Stimulated activated CD4-positive, alpha-beta T cell treated with anti-CD3 and anti-CD28 coated beads, Interleukin-15, amount 100 ng/mL, for 1 hour (primary cell): ENCODE measurements at places on chromosomes 6 and 20.

- no peak for DNase-seq
These were observed 115.1 kb downstream of the ZMYND8 start for GRCh38 chr20:47241345-47241781.

GRCh38 chr6:28424163-28424562, 19.1 kb downstream of the ZSCAN23 start:
- no peak for DNase-seq

- no peak for DNase-seq
These were observed 111.0 kb downstream of the TBXT start for GRCh38 chr6:166056637-166057036.

GRCh38 chr6:139540276-139540675, 165.8 kb upstream of the CITED2 start:
- peak; percentile 19 for DNase-seq

GRCh38 chr6:87754828-87755227, 52.8 kb upstream of the AKIRIN2 start:
- DNase-seq = no peak

GRCh38 chr20:42361402-42361970, 743.3 kb upstream of the CHD6 start:
- DNase-seq = no peak

- no peak for DNase-seq
These were observed 6.4 kb upstream of the PNPLA1 start for GRCh38 chr6:36263390-36264000.

- DNase-seq = no peak
These were observed 33.9 kb upstream of the STXBP5 start for GRCh38 chr6:147170269-147170668.

DNA sequence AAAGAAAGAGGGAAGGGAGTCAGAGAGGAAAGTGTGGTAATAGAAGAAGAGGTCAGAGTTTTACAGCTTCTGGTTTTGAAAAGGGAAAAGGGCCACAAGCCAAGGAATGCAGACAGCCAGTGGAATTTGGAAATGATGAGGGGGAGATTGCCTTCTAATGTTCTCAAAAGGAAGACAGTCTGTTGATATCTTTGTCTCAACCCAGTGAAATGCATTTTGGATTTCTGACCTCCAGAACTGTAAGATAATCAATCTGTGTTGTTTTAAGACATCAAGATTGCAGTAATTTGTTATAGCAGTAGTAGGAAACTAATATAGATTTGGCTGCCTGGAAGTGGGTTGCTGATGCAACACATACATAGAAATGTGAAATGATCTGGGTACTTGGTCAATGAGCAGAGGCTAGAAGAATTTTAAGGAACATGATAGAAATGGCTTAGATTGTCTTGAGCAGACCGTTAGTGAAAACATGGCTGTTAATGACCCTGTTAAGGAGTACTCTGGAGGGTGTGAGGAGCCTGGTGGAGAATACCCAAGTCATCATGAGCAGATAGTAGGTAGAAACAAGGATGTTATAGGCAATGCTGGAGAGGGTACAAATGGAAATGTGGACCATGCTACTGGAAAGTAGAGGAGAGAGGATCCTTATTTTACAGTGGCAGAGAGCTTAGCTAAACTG, 255.8 kb upstream of the RAB32 start:
- no peak for DNase-seq

DNA sequence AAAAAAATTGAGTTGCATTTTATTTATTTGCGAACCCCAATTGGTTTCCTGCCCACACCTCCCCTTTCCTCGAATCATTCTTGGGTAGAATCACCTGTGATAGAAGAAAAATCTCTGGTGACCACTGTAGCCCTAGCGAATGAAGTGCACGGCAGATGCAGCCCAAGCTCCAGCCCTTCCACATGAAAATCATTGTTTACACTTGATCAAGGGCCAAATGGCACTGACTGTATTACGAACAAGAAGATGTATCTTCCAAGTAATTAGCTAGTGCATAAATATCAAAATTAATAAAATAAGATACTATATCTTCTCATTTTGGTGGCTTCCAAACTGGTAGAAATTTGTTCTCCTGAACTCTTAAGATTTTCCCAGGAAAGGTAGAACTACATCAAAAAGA, 93.4 kb upstream of the ARID1B start:
- no peak for DNase-seq

DNA sequence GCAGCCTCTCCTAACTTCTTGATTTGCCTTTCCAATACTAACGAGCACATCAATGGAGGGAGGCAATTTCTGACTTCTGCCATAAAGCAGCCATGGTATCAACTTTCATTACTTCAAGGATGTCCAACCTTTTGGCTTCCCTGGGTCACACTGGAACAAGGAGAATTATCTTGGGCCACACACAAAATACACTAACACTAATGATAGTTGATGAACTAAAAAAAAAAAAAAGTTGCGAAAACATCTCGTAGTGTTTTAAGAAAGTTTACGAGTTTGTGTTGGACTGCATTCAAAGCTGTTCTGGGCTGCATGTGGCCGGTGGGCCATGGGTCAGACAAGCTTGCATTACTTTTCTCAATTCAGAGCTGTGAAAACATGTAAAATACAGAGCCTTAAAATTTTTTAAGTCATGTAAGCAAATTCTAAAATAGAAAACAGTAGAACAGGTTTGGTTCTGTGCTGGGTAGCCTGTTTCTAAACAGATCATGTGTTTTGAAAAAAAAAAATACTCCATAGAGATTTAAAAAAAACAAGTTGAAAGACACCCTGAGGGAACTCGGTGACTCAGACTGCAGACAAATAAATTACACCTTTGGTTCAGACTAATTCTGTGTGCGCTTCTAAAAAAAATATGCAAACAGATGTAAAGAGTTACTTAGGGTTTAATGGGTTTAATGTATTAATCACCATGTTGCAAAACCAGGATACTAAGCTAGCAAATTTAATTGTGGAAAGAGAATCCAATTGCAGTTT, 43.6 kb upstream of the SLC22A23 start:
- DNase-seq = no peak

DNA sequence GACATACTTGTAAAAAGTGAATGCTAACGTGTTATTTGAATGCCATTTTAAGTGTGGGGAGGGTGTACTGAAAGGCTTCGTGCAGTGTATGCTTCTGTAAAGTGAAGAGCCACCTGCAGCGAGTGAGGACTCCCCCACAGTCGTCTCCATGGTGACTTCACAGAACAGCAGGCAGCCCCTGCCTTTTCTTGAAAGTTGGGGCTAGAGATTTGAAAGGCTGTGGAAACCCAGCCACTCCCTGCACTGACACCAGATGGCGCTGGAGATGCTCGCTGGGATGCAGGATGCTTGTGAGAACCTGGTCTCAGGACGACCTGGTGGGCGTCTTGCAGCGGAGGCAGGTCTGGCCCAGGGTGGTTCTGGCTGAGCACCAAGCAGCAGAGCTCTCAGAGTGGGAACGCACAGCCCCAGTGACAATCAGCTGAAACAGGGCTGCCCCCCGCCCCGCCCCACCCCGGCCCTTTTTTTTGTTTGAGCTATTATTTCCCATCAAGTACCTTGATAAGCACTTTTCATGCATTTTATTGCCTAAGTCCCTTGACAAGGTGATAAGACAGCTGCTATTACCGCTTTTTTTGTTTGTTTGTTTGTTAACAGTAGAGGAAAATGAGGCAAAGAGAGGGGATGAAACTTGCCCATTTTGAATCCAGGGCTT, 150.3 kb downstream of the SYCP2 start:
- no peak for DNase-seq
